ENCODE measurements at places on chromosomes 13 and 19. TPM values are rescaled to one million over a fixed set of nuclear protein-coding genes. Genes with fewer than 3 reads are reported as not detected.

DNA sequence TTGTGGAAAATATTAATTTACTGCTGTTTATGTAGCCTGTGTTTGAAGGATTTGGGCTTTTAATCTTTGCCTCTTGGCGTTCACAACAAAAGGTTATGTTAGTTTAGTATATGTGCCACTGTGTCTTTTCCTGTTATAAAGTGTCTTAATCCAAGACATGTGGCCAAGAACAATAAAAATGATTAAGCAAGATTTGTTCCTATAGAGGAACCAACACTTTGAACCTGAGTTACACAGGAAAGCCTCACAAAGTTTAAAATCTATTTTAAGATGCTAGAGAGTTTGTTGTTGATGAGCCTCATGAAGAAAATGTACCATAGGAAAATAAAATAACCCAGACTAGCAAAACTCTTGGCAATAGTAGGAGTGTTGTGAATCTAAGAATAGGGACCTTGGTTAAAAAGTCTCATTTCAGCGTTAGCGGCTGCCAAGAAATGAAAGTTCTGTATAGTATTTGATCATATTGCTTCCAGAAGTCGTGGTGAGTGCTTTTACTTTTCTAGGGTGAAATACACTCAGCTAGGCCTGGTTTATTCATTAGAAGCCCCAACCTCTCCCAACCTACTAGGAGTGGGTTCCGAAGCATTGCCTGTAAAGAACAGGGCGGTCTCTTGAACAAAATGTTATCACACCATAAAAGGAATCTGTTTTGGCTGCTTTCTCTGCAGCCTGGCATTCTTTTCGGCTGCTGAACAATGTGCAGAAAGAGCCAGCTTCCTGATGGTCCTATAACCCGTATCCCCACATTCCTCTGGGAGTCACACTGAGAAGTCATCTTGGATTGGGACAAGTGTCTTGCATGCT, 102.6 kb downstream of the LRCH1 start:
- no peak for DNase-seq

DNA sequence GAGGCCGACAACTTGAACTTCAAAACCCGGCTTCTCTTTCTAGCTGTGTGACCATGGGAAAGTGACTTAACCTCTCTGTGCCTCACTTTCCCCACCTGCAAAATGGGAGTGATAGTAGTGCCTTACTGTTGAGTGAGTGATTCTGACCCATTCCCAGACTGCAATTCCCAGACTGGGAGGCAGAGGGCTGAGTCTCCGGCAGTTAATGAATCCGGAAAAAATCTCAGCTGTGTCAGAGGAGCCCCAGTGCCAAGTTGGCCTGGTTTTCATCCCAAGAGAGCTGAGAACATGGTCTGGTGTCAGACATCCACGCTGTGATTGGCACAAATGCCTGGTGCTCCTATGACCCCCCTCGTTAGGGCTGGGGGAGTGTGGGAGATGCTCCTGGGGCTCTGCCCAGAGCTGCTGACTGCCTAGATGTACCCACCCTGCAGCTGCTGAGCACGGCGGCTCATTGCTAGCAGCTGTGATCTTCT, 50.0 kb downstream of the PIN1 start:
- peak; percentile 79 for DNase-seq

The ZNF69 gene
- polyA plus RNA-seq, result 13.7 TPM

DNA sequence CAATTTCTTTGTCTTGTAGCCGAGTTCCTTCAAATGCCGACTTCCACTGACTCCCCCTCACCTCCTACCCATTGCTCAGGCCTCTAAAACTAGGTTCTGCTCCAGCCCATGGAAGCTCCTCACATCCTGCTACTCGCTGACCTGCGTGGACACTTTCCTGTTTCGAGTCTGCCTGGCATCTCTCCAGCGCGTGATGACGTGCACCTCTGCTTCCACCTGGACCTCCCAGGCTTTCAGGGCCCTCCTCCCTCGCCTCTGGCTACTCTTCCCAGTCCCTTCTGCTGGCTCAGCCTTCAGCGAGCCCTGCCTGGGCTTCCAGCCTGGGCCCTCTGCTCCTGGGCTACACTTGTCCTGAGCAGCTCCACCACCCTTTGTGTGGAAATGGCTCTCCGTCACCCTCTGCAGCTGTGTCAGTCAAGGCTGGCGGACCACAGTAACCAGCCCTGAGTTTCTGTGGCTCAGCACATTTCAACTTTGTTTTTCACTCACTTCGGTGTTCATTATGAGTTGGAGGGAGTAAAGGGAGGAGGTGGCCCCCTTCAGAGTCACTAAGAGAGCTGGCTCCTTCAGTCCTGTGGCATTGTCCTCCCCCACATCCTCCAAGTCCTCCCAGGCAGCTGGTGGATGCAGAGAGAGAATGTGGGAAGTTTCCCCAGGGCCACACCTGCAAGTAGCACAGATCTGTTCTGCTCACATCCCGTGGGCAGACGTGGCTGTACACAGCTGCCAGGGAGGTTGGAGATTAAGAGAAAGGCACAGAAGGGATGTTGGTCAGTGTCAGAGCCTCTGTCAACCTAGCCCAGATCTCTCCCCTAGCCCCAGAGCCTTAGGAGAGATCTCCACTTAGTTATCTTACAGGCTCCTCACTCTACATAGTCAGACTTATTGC, 49.4 kb downstream of the SERP2 start:
- no peak for DNase-seq

GRCh38 chr19:17606590-17607185, 51.2 kb downstream of the COLGALT1 start:
- no peak for DNase-seq

The TNFSF11 gene
- polyA plus RNA-seq, result not detected

DNA sequence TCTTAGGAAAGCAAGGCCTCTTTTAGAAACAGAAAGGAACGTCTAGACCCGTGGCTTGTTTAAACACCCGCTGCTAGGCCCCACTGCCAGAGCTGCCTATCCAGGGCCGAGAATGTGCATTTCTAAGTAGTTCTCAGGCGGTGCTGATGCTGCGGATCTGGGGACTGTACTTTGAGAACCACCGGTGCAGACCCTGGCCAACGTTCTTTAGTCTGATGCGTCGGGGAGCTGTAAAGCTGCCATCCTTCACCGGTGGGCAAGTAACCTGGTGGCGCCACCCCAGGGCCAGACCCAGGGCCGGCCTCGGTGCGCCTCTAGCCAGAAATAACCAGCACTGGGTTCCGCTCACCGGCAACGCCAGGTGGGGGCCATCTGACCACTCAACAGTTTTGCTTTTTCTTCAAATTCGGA, 47.1 kb downstream of the TGDS start:
- DNase-seq, result peak; percentile 26

GRCh38 chr13:79533781-79534400, 52.9 kb downstream of the NDFIP2 start:
- DNase-seq, result no peak

DNA sequence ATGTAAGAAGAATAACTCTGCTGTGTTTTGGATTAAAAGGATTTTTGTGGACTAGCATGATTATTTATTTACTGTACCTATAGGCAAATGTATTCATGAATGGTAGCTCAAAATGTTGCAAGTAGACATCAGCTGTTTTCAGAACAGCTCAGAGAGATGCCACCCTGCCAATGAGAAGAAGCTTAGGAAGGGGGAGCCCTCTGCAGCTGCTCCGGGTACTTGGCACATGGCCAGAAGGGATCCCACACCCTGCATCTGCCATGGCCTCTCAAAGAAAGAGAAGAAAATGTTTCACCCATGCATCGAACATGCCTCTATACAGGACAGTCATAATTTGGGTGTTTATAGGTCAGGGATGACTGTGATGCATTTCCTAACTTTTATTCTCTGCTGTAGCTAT, 30.5 kb upstream of the MBNL2 start:
- DNase-seq, result peak; percentile 70

DNA sequence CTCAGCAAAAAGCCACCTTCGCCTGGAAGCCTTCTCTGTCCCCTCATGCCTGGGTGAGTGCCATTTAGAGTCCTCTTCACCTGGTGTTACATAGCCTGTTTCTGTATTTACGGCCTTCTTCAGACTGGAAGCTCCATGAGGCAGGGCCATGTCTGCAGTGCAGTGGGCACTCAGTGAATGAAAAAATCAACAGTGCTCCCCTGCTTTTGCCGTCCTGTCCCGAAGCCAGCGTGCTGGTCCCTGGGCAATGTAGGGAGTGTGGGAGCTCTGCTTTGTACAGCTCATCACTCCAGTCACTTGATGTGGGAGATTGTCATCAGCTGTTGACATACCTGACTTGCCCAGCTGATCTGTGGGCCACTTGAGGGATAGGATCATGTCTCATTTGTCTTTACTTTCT, 129.0 kb upstream of the TSHZ3 start:
- DNase-seq, result no peak

The ZNF728 gene
- 0.14 TPM for polyA plus RNA-seq

The TTC9B gene
- 134 TPM for polyA plus RNA-seq

GRCh38 chr13:104163866-104164630, 1097.8 kb upstream of the SLC10A2 start:
- no peak for DNase-seq

DNA sequence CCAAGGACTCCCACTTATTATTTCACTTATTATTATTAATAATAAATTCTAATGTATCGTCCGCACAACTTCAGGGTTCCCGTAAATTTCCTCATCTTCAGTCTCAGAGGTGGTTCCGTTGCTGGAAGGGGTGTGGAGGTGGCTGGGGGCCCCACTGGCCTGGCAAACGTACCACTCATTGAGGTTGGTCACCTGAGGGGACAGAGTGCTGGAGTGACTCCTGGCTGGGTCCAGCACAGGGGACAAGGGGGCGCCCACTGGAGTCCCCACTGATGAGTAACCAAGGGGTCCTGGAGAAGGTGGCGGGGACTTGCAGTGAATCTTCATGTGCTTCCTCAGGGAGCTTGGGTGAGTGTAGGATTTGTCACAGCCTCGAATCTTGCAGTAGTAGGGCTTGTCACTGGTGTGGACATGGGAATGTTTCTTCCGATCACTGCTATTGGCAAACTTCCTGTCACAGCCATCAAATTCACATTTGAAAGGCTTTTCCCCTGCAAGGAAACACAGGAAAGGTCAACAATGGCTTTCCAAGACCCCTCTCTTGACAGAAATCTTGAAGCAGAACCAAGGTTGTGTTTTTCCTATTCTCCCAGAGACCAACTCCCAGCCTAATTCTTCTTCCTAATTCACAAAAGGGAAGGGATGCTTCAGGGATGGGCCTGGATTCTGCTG, 6.1 kb downstream of the ZIC5 start:
- DNase-seq, result no peak

DNA sequence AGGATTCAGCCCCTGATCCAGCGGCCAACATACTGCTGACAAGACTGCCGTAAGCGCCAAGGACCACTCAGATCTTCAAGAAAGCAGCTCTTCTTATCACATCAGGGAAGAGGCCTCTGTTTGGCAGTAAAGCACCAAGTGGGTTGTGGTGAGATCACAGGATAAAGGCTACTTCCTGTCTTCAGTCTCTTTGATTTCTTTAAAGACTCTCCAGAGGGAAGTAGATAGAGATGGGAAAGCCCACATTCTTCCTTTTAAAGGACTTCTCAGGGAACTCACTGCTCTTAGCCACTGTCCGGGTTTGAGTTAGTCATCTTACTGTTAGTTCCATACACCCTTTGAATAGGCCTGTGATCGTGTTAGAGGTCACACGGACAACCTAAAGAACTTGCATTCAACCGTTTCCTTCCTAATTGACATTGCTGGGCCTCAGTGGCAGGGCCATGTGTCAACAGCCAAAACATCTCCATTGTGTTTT, 47.2 kb upstream of the POMP start:
- DNase-seq, result no peak

The ERICH6B gene
- polyA plus RNA-seq, result 2.8 TPM

The CGB7 gene
- polyA plus RNA-seq, result 0.29 TPM

- peak; percentile 57 for DNase-seq
Measured at GRCh38 chr19:4399812-4400134, 574 bp downstream of the SH3GL1 start.

The ZNF99 gene
- polyA plus RNA-seq, result 0.26 TPM

DNA sequence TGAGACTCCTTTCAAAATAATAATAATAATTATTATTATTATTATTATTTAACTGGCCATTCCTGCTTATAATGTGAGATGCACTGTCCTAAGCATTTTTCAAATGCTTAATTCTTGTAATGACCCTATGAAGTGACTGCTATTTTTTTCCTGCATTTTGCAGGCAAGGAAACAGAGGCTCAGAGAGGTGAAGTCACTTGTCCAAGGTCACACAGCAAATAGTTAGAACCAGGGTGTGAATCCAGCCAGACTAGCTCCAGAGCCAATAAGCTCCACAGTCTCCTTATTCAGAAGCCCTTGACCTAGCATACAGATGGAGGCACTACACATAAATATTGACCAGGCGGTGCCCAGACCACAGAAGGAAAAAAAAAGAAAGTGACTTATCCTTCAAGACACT, 77.5 kb upstream of the CACNA1A start:
- DNase-seq, result no peak

DNA sequence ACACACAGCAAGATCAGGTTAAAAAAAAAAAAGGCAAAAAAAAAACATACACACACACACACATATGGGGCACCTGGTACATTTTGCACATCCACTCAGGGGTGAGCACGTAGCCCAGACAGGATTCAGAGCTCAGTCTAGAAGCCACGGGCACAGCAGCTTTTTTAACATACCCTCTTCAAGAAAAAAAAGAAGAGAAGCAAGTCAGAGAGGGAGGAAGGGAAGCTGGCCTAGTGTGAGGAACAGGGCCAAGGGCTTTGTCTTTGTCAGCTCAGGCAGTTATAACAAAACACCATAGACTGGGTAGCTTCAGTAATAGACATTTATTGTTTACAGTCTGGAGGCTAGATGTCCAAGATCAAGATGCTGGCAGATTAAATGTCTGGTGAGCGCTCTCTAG, 2.3 kb upstream of the TPM4 start:
- no peak for DNase-seq

- no peak for DNase-seq
Measured at GRCh38 chr19:34229721-34230120, 24.6 kb upstream of the GARRE1 start.

GRCh38 chr19:45421947-45422498, 1.7 kb downstream of the ERCC1 start:
- no peak for DNase-seq

GRCh38 chr13:29875646-29876045, 25.2 kb upstream of the UBL3 start:
- no peak for DNase-seq

The LPAR6 gene
- polyA plus RNA-seq, result 30.9 TPM

- DNase-seq, result no peak
Measured at GRCh38 chr13:109706015-109706715, 80.2 kb downstream of the IRS2 start.

The NCAN gene
- polyA plus RNA-seq, result 491 TPM

- DNase-seq, result peak; percentile 94
Measured at GRCh38 chr19:50551715-50552187, 16.5 kb downstream of the LRRC4B start.

DNA sequence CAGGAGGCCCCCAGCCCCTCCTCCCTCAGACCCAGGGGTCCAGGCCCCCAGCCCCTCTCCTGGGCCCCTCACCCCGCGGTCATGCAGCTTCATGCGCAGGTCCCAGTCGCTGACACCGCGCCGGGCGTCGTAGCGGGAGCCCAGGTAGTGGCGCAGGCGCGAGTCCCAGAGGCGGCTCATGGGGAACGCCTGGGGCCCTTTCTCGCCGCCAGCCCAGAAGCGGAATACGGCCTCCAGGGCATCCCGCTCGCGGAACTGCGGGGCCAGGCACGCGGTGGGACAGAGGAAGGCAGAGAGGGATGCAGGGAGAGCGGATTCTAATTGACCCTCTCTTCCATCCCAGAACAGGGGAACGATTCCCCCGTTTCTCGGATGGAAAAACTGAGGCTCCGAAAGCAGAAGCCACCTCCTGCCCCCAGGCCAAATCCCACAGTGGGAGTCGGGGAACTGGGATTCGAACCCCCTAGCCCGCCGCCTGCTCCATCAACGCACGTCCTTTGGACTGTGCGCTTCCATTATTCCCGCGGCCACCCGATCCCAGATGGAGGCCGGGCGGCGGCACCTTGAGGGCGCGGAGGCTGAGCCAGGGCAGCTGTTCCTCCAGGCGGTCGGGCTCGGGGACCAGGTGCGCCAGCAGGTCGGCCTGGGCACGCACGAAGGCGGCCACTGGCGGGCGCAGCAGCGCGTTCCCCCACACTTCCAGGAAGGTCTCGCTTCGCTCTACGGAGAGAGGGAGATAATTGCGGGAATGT, 4.2 kb upstream of the TNNI3 start:
- no peak for DNase-seq
